Cardiac muscle cell (in vitro differentiated cells and primary cell): ENCODE measurements at places on chromosomes 2 and 18. TPM values are rescaled to one million over a fixed set of nuclear protein-coding genes. Genes with fewer than 3 reads are reported as not detected.

The SKOR2 gene
- not detected in 2 replicates for total RNA-seq

The ZFAND2B gene
- total RNA-seq: 32.6 and 35.4 TPM in 2 replicates

The FARP2 gene
- total RNA-seq: 24.4 and 26.5 TPM in 2 replicates

The GKN1 gene
- total RNA-seq: not detected in 2 replicates

The ALLC gene
- not detected in 2 replicates for total RNA-seq

The IL36B gene
- not detected in 2 replicates for total RNA-seq

The CDH2 gene
- total RNA-seq: 205 and 267 TPM in 2 replicates

The ARHGEF33 gene
- total RNA-seq: 0.67 and 1.0 TPM in 2 replicates

The CXCR1 gene
- total RNA-seq: not detected in 2 replicates

The UGT1A10 gene
- total RNA-seq: not detected in 2 replicates

The DES gene
- total RNA-seq: 37.2 and 47.0 TPM in 2 replicates

The IKZF2 gene
- total RNA-seq: 7.9 and 10.8 TPM in 2 replicates

The ZNF385B gene
- total RNA-seq: 2.7 and 3.0 TPM in 2 replicates

The HAAO gene
- 0.30 and 0.39 TPM in 2 replicates for total RNA-seq

The FIGN gene
- 23.1 and 51.0 TPM in 2 replicates for total RNA-seq

The INPP5D gene
- total RNA-seq: 3.5 and 6.8 TPM in 2 replicates

The SCN7A gene
- total RNA-seq: 0.42 and 1.3 TPM in 2 replicates

The GPR55 gene
- not detected in 2 replicates for total RNA-seq

The SCYGR4 gene
- not detected in 2 replicates for total RNA-seq

The COPS7B gene
- total RNA-seq: 29.7 and 44.5 TPM in 2 replicates

The PRLH gene
- total RNA-seq: not detected in 2 replicates

The GAD1 gene
- 0.11 and 0.12 TPM in 2 replicates for total RNA-seq

The KIAA1328 gene
- 6.6 and 11.5 TPM in 2 replicates for total RNA-seq

The ZSWIM2 gene
- total RNA-seq: not detected in 2 replicates

The OTOS gene
- not detected in 2 replicates for total RNA-seq
